ENCODE measurements at places on chromosomes 2 and 18.

GRCh38 chr2:156182132-156182531, 150.4 kb downstream of the NR4A2 start:
- DNase-seq = no peak

- DNase-seq = no peak
Observed at GRCh38 chr2:45236268-45236667, 227.0 kb upstream of the SIX2 start.

GRCh38 chr2:31196622-31197021, 20.7 kb downstream of the CAPN14 start:
- DNase-seq = no peak

DNA sequence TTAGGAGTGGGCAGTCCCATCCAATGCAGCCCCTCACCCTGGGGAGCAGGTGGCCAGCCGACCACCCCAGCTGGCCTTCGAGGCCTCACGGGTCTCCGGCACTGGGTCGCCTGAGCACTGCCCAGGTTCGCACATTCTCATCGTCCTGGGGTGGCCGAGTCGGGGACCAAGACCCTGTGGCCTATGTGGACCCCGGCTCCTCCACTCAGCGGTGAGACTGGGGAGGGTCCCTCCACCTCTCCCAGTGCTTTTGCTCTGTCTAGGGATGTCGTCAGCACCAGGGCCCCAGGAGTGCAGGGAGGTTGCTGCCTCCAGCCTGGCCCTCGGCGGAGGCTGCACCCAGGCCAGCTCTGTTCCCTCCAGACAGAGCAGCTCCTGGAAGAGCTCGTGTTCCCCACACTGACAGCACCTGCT, 89.6 kb downstream of the TPO start:
- DNase-seq = no peak

GRCh38 chr2:73385123-73385503, 523 bp upstream of the ALMS1 start:
- DNase-seq = no peak

DNA sequence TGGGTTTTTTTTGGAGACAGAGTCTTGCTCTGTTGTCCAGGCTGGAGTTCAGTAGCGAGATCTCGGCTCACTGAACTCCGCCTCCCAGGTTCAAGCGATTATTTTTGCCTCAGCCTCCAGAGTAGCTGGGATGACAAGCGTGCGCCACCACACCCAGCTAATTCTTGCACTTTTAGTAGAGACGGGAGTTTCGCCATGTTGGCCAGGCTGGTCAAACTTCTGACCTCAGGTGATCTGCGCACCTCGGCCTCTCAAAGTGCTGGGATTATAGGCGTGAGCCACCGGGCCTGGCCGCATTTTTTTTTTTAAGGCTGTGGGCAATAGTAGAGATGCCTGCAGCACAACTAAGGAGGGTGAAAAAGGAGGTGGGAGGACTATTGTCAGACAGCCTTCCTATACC, 41.7 kb upstream of the ZNF532 start:
- DNase-seq = no peak

- DNase-seq = no peak
Observed at GRCh38 chr2:174929786-174930185, 75.4 kb downstream of the CHN1 start.

GRCh38 chr18:79459946-79460480, 64.3 kb downstream of the NFATC1 start:
- no peak for DNase-seq

GRCh38 chr2:238389988-238390589, 36.6 kb upstream of the ASB1 start:
- DNase-seq = no peak

DNA sequence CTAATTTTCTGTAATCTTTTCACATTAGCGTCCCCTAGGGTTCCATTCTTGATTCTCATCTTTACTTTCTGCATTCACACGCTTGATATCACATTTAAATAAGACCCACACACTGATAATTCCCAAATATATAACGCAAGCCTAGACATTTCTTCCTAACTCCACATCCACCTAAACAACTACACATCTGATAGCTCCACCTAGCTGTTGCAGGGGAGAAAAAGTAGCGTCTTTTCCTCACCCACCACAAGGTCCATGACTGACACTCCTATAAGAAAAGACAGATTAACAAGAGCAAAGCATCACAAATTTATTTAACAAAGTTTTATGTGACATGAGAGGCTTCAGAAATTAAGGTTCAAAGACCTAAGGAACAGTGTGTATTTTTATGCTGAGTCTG, 862.2 kb upstream of the DDX18 start:
- no peak for DNase-seq

GRCh38 chr2:65605743-65606058, 173.3 kb upstream of the SPRED2 start:
- DNase-seq = no peak

GRCh38 chr18:527146-527545, 26.6 kb upstream of the COLEC12 start:
- no peak for DNase-seq

All from cortex of kidney (tissue), 1 donor.